ENCODE measurements at places on chromosomes 5 and 9.

DNA sequence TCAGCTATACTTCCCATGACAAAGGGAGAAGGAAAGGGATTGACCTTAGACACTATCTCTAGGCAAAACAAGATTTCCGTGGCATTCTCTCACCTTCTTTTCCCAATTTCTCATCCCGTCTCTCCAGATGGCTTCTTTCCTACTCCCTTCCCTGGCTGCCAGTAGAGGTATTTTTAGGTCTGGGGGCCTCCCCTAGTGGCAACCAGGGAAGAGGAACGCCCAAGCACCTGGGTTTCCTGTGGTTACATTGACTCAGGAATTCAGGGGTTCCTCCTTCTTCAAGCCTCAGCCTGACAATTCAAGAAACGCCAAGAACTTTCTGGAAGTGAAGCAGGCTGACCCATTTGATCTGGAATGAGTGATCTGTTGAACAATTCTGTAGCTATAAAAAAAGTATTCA lies 111.5 kb upstream of the OSMR start:
- DNase-seq: no peak

- DNase-seq: peak; percentile 45
These were observed 2.5 kb downstream of the SH3PXD2B start for GRCh38 chr5:172451771-172452197.

DNA sequence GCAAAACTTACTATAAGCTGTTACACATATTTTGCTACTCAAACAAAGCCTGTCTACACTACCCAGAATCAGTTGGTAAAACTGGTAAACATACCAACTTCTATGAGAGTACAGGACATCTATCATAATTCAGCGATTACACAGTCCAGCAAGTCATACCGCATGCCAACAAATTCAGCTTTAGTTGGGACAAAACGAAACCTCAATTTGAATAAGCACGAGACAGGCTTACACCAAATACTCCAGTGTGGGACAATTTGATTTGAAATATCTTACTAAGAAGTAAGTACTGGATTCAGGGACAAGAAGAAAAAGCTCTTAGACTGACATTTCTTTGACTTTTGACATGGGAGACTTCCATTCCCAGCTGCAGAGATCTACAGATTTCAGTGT lies 2.0 kb downstream of the NRG2 start:
- DNase-seq: no peak

GRCh38 chr5:32780508-32780919 lies 69.4 kb downstream of the NPR3 start:
- DNase-seq: no peak

DNA sequence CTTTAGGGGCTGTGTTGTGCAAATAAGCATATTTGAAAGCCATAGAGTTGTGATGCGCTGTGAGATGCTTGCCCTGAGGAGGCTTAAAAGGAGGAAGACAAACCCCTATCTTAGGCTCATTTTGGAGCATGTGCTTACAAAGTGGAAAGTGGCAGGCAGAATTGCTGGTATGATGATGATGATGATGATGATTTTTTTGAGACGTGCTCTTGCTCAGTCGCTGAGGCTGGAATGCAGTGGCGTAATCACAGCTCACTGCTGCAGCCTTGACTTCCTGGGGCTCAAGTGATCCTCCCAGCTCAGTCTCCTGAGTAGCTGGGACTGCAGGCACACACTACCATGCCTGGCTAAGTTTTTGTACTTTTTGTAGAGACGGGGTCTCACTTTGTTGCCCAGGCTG lies 1.7 kb downstream of the CNOT8 start:
- DNase-seq: no peak

DNA sequence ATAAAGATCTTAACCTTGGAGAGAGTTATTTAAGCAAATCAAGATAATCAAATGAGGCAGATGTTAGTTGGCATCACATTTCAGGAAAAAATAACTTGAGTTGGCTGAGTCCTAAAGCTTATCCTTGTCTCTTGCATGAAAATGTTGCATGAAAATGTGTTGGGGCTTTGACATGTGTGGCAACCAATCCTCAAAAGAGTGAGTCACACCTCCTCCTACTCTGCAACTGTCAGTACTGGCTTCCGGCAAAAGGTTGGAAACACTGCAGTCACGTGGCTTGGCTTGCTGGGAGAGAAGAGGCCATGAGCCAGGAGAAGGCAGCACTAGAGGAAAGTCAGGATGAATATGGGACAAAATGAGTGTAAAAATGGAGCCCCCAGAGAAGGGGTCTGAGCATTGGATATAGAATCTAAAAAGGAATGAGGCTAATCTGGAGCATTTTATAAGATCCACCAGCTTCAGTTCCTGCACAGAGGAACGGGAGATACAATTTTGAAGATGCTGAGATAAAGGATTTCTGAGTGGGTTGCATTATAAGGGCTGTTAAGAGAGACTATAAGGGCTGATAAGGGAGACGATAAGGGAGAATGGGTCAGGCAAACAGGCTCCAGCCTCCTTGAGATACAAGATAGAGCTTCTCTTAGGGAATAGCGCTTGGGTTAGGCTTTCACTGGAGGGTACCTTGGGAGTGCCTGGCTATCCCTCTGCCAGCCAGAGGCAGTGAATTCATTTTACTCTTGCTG lies 43.1 kb downstream of the SPATA31D1 start:
- peak; percentile 22 for DNase-seq

DNA sequence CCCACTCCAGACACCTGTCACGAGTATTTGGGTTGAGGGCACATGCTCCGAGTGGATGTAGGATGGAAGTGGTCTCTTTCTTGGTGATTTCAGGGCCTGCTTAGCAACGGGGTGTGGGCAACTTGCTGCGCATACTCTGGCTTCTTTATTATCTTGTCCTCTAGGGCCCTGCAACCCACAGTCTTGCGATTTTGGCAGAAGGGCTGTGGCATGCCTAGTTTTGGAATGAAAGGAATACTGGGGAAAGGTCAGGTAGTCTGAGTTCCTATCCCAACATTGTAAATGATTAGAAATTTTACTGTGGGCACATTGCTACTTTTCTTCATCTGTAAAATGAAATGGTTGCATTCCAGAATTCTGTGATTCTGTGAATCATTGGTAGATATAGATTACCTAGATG lies 74.3 kb downstream of the ACTBL2 start:
- DNase-seq: no peak

GRCh38 chr9:99296291-99296951 lies 74.3 kb downstream of the SEC61B start:
- no peak for DNase-seq

GRCh38 chr5:171314728-171315385 lies 5.8 kb downstream of the TLX3 start:
- no peak for DNase-seq

- DNase-seq: no peak
These were observed 142.2 kb downstream of the DCP2 start for GRCh38 chr5:113118765-113119164.

DNA sequence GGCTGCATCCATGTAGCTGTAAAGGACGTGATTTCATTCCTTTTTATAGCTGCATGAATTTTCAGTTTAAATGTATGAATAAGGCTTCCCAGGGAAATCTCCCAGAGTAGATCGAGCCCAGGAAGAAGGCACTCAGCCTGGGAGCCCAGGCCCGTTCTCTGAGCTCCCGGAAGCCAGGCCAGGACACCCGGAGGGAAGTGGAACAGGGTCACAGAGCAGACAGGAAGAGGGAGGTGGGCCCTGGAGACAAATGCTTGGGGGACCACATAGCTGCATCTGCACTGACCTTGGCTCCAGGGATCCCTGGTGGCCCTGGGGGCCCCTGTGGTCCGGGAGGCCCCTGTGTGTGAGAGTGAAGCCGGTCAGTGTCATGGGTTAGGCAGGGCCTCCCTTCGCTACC lies 19.7 kb upstream of the PHYKPL start:
- no peak for DNase-seq

DNA sequence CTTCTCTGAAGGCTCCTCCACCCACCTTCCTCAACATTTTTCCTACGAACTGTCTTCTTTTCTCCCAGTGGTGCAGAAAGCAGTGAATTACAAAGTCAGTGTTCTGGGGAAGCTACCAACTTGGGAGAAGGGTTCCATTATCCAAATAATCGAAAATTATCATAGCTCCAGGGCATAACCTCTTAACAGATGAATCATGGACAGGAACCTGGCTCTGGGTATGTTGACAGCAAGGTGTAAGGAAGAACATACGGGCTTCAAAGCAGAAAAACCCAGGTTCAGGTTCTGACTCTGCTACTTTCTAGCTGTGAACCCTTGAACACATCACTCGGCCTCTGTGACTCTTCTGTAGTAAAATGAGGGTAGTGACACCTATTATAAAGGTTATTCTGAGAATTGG lies 351.3 kb downstream of the ENC1 start:
- no peak for DNase-seq
